T-helper 9 cell (primary cell): ENCODE measurements at places on chromosomes 5 and 9.

DNA sequence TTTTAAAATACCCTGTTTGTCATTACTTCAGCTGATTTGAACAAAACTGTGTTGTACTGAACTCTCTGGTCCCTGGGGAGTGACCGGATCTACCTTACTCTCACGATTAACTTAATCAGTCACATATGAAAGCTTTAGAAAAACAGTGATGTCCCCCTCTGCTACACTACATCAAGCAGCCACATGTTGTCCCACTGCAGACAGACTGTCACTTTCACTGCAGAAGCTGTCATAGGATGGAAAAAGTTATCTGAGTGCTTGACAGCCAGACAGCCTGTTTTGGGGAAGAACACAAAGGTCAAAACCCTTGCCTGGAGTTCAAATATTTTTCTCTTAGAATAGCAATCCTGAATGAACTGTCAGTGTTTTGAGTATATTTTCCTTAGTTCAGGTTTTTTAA lies 546.4 kb downstream of the DTWD2 start:
- no peak for DNase-seq

DNA sequence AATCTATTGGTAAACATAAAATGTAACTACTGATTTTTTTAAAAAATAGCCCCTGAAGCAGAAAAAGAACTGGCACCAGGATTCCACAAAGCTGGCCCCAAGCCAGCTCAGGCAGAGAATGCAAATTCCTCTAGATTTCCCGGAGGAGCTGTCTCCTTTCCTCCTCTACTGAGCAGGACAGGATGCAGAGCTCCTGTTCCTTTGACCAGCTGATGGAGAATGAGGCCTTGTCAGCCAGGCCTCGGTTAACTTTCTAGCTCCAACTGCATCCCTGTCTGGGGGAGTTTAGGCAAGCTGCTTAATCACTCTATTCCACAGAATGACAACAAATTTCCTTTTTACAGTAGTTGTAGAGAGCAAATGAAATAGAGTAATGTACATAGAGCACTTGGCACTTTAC lies 155.5 kb downstream of the GNAQ start:
- no peak for DNase-seq

- no peak for DNase-seq
Measured at GRCh38 chr5:13278148-13278547, 666.3 kb downstream of the DNAH5 start.

- DNase-seq = no peak
Measured at GRCh38 chr5:24365406-24365805, 279.4 kb downstream of the CDH10 start.

GRCh38 chr9:20361656-20362570 lies 260.4 kb downstream of the MLLT3 start:
- no peak for DNase-seq

DNA sequence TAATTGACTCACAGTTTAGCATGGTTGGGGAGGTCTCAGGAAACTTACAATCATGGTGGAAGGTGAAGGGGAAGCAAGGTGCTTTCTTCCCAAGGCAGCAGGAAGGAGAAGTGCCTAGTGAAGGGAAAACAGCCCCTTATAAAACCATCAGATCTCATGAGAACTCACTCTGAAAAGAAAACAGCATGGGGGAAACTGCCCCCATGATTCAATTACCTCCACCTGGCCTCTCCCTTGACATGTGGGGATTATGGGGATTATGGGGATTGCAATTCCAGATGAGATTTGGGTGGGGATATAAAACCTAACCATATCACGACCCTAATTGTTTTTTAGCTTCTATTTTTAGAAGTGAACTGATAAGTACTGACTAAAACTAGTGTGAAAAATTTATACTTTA lies 1377.5 kb upstream of the DMAC1 start:
- DNase-seq = no peak

DNA sequence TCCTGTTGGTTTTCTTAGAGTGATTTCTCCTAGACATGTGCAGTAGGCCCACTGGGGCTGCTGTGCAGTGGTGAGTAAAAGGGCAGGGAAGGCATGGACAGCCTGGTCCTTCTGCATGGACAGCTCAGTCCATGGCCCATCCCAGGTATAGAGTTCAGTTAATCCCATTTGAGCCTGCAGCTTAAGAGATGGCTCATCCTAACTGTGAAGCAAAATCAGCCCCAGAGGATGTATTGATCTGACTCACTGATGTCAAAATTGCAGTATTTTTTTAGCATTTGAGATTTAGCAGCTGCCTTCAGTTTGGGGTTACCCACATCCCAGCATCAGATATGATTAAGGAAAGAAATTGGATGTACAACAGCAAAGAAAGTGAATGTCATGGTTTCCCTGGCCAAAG lies 93.4 kb downstream of the PDE6A start:
- no peak for DNase-seq

DNA sequence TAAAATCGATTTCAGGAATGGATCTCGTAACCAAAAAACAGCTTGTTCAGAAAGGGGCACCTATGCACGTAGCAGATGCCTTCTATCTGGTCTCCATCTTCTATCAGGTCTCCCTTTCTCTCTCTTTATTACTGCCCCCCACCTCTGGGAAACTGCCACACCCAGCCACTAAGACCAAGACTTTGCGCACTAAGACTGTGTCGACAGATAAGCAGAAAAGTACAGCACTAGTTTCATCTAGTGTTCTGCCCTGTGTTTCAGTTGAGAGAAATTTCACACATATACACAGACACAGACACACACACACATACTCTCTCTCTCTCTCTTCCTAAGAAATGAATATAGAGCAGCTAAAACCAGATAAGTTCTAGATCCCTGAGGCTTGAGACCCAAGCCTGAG lies 210.1 kb upstream of the MAP3K1 start:
- no peak for DNase-seq

- DNase-seq = no peak
Measured at GRCh38 chr5:33316773-33317172, 124.0 kb upstream of the TARS1 start.

- DNase-seq = no peak
Measured at GRCh38 chr5:13814301-13814700, 130.2 kb downstream of the DNAH5 start.

DNA sequence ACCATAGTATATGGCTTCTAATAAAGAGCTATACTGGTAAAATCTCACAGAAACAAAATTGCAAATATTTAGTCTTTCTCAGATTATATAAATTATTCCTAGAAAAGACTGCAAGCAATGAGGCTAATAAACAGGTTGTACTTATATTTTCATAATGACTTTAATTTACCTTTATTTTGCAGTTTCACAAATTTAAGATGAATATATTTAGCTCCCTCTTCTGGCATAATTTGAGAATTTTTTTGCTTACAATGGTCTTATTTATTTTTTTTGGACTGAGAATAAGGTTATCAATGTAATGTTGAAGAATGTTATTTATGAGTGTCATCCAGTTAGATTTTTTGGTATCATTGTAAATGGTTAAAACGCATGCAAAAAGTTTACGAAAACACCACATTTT lies 56.7 kb downstream of the PIK3R1 start:
- no peak for DNase-seq

DNA sequence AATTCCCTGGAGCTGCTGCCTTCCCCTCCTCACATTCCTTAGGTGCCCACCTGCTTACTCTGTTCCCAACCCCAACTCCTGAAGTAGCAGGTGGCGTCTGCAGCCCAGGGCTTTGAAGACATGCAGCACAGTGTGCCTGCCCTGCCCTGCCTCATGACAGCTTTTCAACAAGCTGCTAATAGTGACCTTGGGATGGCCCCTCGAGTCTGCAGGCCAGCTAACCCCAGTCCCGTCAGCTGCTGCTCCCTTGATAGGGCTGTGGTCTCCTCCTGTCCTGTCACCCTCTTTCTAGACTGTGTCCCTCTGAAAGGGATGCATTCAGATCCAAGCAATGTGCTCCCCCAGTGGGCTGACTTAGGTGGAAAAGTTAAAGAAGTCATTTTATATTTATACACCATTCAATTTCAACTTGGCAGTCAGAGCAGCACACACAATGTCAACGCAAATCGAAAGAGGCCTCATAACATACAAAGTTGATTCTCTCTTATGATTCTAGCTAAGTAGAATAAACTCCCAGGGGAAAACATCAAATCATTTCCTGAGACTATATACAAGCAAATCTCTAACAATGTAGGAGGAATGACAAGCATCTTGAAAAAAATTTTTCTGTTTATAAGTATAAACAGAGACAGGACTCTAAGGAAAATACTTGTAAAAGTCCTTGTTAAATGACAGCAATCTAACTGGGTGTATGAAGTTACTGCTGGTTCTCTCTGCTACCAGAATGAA lies 37.9 kb downstream of the ADRB2 start:
- DNase-seq = no peak

GRCh38 chr9:438961-439768 lies 224.5 kb downstream of the DOCK8 start:
- DNase-seq = no peak

GRCh38 chr5:152406082-152406481 lies 1.0 kb upstream of the NMUR2 start:
- no peak for DNase-seq

- DNase-seq = no peak
Measured at GRCh38 chr5:179765400-179765799, 28.4 kb upstream of the LTC4S start.
